ENCODE measurements at places on chromosomes 6 and 20. TPM values are rescaled to one million over a fixed set of nuclear protein-coding genes. Genes with fewer than 3 reads are reported as not detected.
A peak's percentile ranks its signal among the peaks of the same experiment; 100 is the strongest.

GRCh38 chr6:161536224-161536630, 262.4 kb upstream of the AGPAT4 start:
- DNase-seq, result no peak

- DNase-seq, result no peak
Measured at GRCh38 chr6:159826004-159826403, 25.9 kb downstream of the PNLDC1 start.

DNA sequence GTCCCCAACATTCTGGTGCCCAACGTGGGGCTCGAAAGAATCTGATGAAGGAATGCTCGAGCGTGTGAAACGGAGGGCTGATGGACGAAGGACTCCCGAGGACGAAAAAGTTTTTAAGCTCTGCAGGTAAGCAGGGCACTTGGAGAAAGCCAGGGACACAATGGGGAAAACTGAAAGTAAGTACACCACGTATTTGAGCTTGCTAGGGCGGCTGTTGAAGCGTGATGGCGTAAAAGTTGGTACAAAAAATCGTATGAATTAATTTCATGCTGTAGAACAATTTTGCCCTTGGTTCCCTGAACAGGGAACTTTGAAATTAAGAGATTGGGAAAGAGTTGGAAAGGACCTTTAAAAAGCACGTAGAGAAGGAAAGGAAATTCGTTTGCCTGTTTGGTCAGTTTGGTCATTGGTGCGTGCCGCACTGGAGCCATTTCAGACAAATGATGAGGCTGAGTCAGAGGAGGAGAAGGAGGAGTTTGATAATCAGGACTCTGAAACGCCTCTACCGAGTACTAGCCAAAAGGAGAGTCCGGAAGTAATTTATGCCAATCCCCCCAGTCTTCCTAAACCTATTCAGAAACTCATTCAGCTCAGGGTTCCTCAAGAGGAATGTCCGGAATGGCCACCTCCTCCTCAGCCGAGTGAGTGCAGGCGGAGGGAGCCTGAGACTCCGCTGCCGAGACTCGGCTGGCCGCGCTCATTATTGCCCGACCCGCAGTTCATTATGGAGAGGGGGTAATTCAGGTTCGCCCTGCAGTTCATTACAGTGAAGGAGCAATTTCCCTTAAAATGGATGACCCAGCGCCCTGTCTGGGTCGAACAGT, 59.2 kb upstream of the PRSS16 start:
- DNase-seq, result peak; percentile 74

DNA sequence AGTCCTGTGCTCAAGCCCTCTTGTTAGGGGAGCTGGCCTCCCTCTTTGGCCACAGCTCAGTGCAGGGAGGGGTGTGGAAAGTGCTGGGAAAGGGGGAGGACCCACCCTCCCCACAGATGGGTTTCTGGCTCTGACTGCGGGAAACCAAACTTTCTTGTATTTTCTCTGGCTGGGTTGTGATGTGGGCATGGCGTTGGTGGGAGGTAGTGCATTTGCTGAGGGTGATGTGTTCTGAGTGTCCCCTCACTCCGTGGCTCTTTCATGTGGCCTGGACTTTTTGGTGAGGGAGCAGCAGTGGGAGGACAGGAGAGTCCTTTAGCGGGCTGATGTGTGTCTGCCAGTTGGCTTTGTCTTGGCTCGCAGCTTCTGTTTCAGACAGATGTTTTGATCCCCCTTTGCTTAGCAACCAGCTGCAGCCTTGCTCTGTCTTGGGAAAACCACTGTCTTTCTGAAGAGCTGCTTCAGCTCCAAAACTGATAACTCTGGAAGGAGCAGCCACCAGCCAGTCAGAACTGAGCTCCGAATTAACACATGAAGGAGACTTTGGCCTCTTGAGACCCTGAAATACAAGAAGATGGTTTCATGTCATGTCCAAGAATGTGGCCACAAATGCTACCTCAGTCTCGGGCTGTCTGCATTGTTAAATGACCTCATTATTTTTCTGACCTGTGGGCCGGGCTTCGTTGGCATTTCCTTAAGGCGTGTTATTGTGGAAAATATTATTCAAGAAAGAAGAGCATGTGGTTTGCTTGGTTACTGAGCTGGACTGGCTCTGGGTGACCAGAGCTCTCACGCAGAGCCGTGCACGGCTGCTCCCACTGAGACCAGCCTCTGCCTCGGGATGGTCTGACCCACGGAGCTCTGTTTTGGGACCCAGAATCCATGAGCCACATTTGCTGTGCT, 21.5 kb downstream of the SYNJ2 start:
- DNase-seq, result peak; percentile 24

- DNase-seq, result no peak
Measured at GRCh38 chr20:57693670-57694329, 16.0 kb downstream of the PMEPA1 start.

DNA sequence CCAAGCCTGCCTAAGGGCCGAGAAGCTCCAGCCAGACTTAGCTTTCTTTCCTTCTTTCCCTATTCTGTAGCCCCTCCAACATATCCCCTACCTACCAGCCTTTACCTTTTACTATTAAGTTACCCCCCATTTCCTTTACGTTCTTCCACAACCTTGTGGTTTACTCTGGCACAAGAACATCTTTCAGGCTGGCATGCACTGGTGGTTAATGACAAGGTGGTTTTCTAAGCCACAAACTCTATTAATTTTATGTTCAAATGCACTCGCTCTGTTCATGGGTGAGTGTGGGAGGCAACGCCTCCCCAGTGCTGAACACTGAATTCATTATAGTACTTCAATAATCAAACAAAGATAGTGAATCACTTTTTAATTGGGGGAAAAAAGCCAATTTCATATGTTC, 64.4 kb downstream of the TRERF1 start:
- no peak for DNase-seq

- DNase-seq, result no peak
Measured at GRCh38 chr6:169577236-169577635, 124.6 kb downstream of the WDR27 start.

DNA sequence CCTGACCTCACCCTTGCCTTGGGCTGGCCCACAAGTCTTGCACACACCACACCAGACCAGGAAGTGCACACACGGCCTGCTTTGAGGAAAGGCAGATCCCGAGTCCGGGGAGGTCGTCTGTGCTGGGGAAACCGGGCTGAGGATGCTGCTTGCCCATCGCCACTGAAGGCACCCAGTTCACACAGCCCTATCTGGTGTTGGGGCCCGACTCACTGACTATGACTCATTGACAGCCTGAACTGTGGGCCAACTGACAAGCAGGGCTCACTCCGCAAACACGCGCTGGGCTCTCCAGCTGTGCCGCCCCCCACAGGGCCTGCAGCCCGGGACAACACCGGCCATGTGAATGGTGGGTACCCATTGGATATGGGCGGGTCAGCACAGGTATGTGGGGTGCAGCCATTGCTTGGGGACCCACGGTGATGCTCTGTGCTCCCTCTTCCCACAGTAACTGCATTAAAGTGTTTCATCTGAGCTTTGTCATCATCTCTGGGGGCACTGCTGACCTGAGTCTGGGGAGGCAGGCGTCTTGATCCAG, 1.6 kb downstream of the SAMD10 start:
- no peak for DNase-seq

- no peak for DNase-seq
Measured at GRCh38 chr6:41659935-41660334, 21.7 kb downstream of the MDFI start.

DNA sequence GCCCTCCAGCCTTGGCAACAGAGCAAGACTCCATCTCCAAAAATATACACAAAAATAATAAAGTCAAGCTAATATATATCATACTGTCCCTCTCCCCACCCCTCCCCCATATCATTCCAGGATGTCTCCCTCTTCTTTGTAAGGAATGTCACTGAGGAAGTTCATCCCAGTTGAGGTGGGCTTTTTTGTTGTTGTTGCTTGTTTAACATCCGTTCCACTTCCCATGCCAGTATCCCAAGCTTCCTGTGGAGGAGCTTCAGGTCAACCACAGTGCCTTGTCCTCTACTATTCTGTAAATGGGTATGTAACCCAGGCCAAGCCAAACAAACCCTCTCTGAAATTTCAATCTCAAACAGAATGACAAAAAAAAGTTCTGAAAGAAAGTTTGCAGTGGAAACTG, 19.0 kb upstream of the PTPN1 start:
- no peak for DNase-seq

DNA sequence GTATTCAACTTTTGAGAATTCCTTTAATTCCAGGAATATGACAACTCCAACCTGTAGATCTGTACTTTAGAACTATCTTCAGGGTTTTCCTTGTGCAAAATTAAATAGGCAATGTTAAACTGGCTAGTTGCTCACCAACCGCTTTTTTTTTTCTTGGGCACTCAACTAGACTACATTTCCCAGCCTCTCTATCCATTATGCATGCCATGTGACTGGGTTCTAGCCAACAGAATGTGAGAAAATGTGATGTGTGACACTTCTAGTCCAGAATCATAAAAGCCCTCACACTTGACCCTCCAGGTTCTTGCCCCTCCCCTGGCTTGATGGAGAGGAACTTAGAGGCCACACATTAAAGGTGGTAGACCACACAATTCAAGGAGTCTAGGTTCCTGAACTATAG, 166.0 kb downstream of the LMBRD1 start:
- no peak for DNase-seq

DNA sequence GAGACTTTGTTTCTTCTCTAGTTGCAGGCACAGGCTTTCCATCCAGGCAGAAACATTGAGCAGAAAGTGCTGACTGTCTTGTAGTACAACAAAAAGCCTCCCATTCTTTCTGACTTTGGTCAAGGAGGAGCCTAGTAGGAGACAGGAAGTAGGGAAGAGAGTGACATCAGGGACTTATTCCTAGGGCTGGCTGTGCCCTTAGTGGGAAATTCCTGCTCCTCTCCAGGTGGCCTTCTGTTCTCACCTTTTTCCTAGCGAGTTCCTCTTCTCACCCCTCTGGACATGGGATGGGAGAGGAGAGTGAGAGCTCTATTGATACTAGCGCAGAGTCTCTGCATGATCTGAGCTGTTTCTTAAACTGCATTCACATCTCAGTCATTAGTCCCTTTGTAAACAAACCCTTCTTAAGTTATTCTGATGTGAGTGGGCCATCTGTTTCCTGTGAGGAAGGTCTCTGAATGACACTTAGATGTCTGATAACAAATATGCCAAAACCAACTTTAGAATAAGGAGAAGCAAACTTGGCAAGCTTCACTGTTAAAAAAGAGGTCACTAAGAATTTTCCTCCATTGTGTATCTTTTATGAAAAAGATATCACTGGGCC, 455.0 kb downstream of the GJA1 start:
- no peak for DNase-seq

- DNase-seq, result no peak
Measured at GRCh38 chr6:84243240-84243639, 15.8 kb upstream of the CEP162 start.

- DNase-seq, result peak; percentile 81
Measured at GRCh38 chr6:28758046-28758817, 165.6 kb downstream of the TRIM27 start.

GRCh38 chr6:170068496-170068895, 222.4 kb downstream of the DLL1 start:
- DNase-seq, result no peak

DNA sequence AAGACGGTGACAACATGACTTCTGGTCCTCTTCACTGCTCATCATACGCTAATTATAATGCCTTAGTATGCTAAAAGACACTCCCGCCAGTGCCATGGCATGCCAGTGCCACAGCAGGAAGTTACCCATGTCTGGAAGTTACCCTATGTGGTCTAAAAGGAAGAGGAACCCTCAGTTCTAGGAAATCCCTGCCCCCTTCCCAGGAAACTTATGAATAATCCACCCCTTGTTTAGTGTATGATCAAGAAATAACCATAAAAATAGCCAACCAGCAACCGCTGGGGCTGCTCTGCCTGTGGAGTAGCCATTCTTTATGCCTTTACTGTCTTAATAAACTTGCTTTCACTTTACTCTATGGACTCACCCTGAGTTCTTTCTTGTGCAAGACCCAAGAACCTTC, 15.8 kb upstream of the SERPINB9 start:
- DNase-seq, result no peak

DNA sequence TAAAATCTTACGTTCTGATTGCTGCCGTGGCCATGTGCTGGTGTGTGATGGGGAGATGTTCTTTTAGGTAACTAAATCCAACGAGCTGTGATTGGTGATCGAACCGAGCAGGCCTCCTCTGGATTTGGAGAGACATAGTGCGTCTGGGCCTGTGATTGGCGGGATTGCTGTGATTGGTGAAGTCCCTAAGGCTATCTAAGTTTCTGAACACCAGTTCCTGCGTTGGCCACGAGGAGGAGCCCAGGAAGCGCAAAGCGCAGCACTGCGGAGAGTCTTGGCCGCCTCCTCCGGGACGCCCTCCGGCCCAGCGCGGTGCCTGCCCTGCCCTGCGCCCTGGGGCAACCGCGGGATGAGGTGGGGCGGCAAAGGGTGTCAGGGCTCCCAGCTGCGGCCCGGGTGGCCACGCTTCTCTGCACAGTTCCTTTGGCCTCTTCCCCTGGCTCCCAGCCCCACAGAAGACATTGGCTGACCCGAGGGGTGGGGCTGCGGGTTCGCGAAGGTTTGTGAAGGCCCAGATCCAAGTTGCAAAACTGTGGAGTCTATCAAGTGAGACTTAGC, 33.0 kb downstream of the HNF4A start:
- DNase-seq, result peak; percentile 75

TUBB2B gene
- 150 TPM for total RNA-seq

SLC16A10 gene
- 14.2 TPM for total RNA-seq

ADGRB3 gene
- total RNA-seq, result not detected

RSPH9 gene
- not detected for total RNA-seq

PRL gene
- total RNA-seq, result not detected

CLPSL2 gene
- 2.0 TPM for total RNA-seq

SULF2 gene
- total RNA-seq, result 66.1 TPM

LY6G5C gene
- 2.9 TPM for total RNA-seq

DOK5 gene
- total RNA-seq, result not detected

ID4 gene
- total RNA-seq, result not detected

NKX2-2 gene
- total RNA-seq, result not detected

ZNF343 gene
- 8.0 TPM for total RNA-seq

All from Caco-2 (cell line).